Uterus (tissue), 4 donors: ENCODE measurements at places on chromosomes 6 and 20.

DNA sequence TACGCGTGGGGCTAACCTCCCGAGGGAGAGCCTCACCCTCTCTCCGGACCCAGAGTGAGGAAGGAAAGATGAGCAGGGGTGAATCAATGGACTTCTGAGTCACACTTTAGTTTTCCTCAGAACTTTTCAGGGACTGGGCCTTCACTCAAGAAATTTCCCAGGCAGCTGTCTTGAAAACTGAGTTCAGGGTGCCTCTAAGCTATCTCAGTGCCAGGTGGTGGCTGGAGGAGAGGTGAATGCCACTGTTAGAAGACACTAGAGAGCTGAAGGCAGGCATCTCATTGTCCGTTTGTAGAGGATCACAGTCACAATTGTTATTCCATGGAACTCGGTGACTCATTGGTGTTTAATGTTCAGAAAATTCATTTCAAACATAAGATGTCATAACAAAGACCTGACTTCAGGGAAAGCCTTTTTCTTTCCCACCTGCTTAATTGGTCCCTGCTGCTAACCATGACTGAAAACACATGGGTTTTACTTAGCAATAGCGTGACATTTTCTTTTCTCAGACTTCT lies 5.3 kb upstream of the SERPINB6 start:
- no peak for DNase-seq
- H3K4me3 ChIP-seq = no peak overlapping the region
- H3K27me3 ChIP-seq = no peaks in the 10 kb centered on the region
- peaks cover 3% of the 10 kb centered on the region for H3K4me1 ChIP-seq
- no peaks in the 10 kb centered on the region for H3K36me3 ChIP-seq
- H3K27ac ChIP-seq = no peak overlapping the region

GRCh38 chr6:149316740-149317643 lies 520 bp upstream of the TAB2 start:
- no peaks in the 10 kb centered on the region for H3K4me1 ChIP-seq
- peak; percentile 88 for DNase-seq
- H3K36me3 ChIP-seq = no peaks in the 10 kb centered on the region
- H3K27ac ChIP-seq = peak overlapping the region; percentile 96
- H3K4me3 ChIP-seq = peak overlapping the region; percentile 97

DNA sequence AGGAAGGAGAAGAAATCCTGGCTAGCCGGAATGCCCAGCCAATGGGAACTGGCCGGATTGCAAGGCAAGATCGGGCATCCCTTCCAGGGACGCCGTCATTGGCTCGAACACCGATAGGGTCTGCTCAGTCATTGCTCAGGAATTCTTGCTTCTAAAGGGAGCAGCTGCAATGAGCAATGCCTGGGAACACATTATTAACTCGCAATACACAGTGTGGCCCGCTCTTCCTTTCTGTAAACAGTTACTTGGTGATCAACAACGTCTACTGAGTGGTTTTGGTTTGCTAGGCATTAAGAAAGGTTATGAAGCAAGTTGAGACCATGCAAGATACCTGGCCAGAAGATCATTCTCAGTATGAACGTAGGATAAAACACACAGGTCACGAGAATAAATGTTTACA lies 165.4 kb upstream of the CITED2 start:
- H3K27me3 ChIP-seq = no peaks in the 10 kb centered on the region
- H3K27ac ChIP-seq = peak overlapping the region; percentile 43
- peak; percentile 73 for DNase-seq
- no peak overlapping the region for H3K4me3 ChIP-seq

GRCh38 chr6:37712508-37712907 lies 14.8 kb upstream of the MDGA1 start:
- H3K4me1 ChIP-seq = no peaks in the 10 kb centered on the region
- no peaks in the 10 kb centered on the region for H3K36me3 ChIP-seq
- H3K27ac ChIP-seq = no peak overlapping the region
